Vagina (tissue), 2 donors: ENCODE measurements at places on chromosomes 12 and 14. TPM values are rescaled to one million over a fixed set of nuclear protein-coding genes. Genes with fewer than 3 reads are reported as not detected.

Gene TAMALIN
- 47.1 TPM for total RNA-seq

GRCh38 chr12:106389151-106389550 lies 31.6 kb downstream of the POLR3B start:
- no peak for DNase-seq

GRCh38 chr12:23008623-23009022 lies 383.7 kb downstream of the ETNK1 start:
- DNase-seq: no peak

Gene PEBP1
- 167 TPM for total RNA-seq

Gene MYH6
- not detected for total RNA-seq

Gene CISTR
- total RNA-seq: not detected

GRCh38 chr14:96176811-96177211 lies 27.8 kb upstream of the BDKRB2 start:
- DNase-seq: no peak

Gene TMPRSS12
- not detected for total RNA-seq

Gene MAP3K9
- total RNA-seq: 11.5 TPM

Gene LBHD2
- total RNA-seq: not detected

Gene OR4E2
- total RNA-seq: not detected

- DNase-seq: no peak
These were observed 409.8 kb downstream of the RERGL start for GRCh38 chr12:17680220-17680619.

DNA sequence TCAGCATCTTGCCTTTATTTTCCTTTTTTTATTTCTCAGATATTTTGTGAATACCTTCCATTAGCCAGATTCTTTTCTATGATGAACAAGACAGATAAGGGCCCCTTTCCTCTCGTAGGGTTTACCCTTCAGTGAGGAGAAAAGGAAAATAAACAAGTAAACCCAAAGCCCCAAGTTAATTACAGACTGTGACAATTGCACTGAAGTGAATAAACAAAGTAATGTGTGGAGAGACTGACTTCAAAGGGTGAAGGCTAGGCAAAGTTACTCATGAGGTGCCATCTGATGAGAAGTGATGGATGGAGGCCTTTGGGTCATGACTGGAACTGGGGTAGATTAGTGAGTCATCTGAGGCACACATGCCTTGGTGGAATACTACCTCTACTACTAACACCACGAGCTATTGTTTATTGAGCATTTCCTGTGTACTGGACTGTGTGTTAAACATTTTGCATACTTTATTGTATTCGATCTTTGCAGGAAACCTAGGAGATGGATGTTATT lies 143.4 kb upstream of the PRICKLE1 start:
- DNase-seq: no peak

Gene KRT79
- 1.7 TPM for total RNA-seq

- no peak for DNase-seq
These were observed 30.3 kb downstream of the FAIM2 start for GRCh38 chr12:49873361-49873934.

DNA sequence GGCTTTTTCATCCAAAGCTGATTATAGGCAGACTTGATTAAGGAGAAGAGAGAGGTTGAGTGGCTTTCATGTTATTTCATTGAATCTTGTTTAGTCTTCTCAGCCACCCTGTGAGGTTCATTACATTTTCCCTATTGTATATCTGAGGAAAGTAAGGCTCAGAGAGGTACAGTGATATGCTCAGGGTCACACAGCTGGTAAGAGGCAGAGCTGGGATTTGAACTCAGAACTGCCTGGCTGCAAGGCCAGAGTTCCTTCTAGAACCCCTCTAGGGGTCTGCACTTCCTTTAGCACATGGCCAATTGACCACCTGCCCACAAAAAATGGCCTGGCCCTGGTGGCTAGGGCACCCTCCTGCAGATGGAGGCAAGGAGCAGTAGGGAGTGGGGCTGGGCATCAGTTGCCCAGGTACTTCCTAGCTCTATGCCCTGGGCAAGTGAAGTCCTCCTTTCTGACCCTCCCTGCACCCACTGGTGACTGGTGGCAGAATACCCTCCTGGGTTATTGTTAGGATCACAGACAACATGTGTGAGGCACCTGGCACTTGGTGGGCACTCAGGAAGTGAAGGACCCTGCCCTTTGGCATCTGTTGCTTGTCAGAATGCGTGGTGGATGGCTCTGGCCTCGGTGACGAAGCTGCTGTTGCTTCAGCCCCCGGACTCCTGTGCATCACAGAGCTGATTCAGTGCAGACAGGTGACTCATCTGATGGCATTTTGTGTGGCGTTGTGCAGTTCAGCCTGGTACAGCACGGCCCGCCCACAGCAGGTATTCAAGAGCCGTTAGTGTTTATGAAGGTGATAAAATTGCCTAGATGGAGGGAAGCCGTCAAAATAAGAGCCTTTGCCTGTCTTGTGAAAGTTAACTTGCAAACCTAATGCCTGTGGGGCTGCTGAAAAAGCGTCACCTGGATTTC lies 115.8 kb downstream of the SLC25A47 start:
- peak; percentile 87 for DNase-seq

GRCh38 chr12:71063087-71063486 lies 94.7 kb downstream of the TSPAN8 start:
- DNase-seq: no peak

Gene PROX2
- not detected for total RNA-seq

Gene LTBR
- total RNA-seq: 146 TPM

DNA sequence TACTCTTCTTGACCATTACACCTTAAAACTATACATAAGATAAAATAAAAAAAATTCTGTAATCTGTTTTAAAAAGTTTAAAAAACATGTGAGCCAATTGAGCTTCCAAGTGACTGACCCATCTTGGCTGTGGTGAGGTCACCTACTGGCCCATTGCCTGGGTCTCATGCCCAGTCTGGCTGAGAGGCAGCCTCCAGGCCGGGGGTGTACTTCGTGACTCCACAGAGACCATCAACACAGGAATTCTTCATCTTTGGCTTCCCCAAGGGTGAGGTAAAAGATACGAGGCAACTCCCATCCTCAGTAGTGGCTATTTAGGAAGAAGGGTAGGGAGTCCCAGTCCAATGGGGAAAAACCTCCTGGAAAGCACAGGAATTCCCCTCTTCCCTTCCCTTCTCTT lies 113.2 kb downstream of the APAF1 start:
- DNase-seq: no peak

GRCh38 chr12:68490476-68490875 lies 120.2 kb upstream of the RAP1B start:
- DNase-seq: no peak

- no peak for DNase-seq
These were observed 27.0 kb upstream of the ESRRB start for GRCh38 chr14:76348898-76349297.

GRCh38 chr12:60684988-60685655 lies 1089.3 kb downstream of the SLC16A7 start:
- no peak for DNase-seq

Gene FAIM2
- total RNA-seq: 19.4 TPM

Gene PTPN21
- 15.2 TPM for total RNA-seq

DNA sequence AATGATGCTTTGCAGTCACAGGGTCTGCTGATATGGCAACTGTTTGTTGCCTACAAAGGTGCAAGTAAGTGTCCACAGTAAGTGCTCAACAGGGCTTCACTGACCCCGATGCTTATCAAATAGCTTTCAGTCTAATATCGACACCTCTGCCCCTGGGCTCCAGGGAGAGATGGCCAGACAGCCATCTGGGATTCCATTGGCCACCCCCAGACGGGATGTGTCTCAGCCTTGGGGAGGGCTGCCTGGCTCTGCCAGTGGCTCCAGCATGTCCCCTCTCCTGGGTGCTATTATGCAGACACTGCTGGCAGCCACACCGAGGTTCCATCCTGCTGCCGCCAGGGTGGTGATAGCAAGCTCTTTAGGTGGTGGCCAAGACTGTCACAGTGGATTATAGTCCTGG lies 57.4 kb downstream of the DGLUCY start:
- no peak for DNase-seq

GRCh38 chr14:19800282-19801117 lies 3.1 kb upstream of the OR4N2 start:
- DNase-seq: no peak

GRCh38 chr12:54389134-54389508 lies 4.6 kb upstream of the ZNF385A start:
- no peak for DNase-seq

Gene TESPA1
- 2.5 TPM for total RNA-seq
